ENCODE measurements at places on chromosomes 7 and 10.

DNA sequence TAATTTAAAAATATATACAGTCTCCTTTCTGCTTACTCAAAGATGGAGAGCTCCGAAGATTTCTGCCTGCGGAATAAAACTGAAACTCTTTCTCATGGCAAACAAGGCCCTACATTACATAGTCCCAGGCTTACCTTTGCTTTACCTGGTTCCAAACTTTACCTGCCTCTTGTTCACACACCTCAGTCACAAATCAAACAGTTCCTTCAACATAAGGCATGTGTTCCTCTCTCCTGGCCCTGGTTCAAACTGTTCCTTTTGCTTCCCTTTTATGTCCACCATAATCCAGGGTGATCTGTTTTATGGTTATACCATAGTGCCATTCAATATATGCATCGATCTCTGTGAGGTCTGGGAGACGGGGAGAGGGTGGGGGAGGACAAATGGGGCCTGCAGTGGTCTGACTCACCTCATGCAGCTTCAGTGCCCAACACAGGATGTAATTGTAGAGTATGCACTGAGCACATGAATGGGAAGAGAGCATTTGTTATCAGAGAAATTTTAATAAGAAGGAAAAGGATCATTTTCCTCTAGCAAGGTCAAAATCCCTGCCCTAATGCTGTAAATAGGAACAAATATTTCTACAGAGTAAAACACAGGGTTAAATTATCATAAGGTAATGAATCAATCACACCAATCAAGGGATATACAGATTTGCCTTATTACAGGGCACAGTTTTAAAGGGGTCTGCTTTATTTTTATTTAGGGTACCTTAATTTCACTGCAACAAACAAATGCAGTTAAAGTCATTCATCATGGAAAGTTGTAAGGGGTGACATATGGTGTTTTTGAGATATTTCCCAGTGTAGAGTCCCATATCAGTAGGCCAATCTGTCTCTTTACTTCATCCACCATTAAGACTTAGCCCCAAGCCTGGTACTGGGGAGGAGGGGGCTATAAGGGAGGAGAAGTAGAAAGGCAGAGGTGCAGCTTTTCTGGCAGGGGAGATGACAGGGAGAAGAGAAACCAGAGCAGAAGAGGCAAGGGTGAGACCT is 88.8 kb upstream of the PDE1C start:
- DNase-seq: no peak

GRCh38 chr10:112122827-112123226 is 60.7 kb downstream of the GPAM start:
- DNase-seq: no peak

GRCh38 chr10:75525646-75526045 is 94.2 kb downstream of the LRMDA start:
- DNase-seq: no peak

DNA sequence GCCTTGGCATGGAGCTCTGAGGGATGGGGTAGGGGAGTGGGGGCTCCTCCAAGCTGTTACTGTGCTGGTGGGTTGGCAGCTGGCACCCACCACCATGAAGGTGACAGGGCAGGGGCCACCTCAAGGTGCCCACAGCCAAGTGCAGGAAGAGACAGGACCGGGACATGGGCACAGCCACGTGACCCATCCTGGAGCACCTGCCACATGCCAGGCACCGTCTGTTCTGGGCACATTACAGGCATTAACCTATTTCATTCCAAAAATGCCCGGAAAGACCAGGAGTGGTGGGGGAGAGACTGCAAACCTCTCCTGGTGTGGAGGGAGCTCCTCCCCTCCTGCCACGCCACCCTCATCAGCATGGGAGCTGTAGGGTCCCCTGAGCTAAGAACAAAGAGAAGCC is 56.7 kb downstream of the CAMK2B start:
- DNase-seq: no peak

- DNase-seq: no peak
Measured at GRCh38 chr7:86950360-86950759, 109.1 kb downstream of the ELAPOR2 start.

DNA sequence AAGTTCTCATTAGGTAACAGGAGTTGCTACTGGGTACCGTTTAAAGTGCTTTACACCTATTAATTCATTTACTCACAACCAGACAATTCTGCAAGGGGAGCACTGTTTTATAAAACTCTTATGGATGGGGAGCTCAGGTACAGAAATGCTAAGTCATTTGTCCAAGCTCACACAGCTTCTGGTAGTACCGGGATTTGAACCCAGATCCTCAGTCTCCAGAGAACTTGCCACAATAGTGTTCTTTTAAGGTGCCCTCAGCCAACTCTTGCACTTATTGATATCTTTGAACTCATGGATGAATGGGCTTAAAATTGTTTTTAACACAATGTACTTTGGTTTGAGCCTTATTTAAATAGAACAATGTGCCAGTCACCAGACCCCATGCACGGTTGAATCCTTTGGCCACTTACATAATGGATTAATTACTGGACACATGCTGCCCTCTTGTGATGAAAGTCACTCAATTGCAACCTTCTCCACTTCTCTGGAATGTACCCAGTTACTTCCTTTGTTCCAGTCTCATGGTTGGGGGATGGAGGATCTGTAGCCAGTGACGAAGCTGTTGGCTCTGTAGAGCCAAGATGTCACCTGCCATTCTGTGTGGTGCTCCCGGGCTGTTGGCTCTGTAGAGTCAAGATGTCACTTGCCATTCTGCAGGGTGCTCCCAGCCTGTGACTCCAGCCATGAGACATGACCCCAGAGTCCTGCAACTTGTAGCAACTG is 65.6 kb downstream of the NOD1 start:
- DNase-seq: peak; percentile 70

DNA sequence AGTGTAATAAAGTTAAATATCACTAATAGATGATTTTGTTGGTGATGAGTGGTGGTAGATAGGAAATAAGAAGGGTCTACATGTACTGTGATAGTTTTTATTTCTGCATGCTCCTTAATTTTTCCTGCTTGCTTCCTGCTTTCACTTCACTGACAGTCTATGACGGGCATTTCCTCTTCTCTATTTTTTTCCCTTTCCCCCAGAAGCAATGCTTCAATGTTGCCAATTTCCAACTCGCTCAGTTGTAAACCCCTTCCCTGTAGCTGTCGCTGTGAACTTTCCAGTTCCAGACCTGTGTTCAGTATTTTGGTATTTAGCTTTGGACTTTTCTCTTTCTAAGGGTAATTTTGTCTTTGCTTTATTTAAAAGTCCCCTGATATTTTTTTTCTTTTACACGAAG is 123.5 kb upstream of the AGR3 start:
- DNase-seq: no peak
